Activated T-helper 2 cell treated with anti-CD3 and anti-CD28 coated beads, Interferon-gamma antibody, Interleukin-2, Interleukin-4, amounts not matched to agents 10 μg/mL and 5 μg/mL and 100 μg/mL, durations not matched to agents 14 hours and 24 hours and 36 hours (primary cell): ENCODE measurements at places on chromosomes 1 and 21. TPM values are rescaled to one million over a fixed set of nuclear protein-coding genes. Genes with fewer than 3 reads are reported as not detected.

GRCh38 chr21:42983869-42984268 is 9.5 kb downstream of the PKNOX1 start:
- no peak overlapping the region for H3K4me3 ChIP-seq
- peaks cover 20% of the 10 kb centered on the region for H3K4me1 ChIP-seq
- peaks cover 4% of the 10 kb centered on the region for H3K36me3 ChIP-seq
- no peaks in the 10 kb centered on the region for H3K27me3 ChIP-seq

GRCh38 chr1:77282187-77282865 is 507 bp downstream of the AK5 start:
- peaks cover 50% of the 10 kb centered on the region for H3K27me3 ChIP-seq
- DNase-seq: peak; percentile 9
- peaks cover 24% of the 10 kb centered on the region for H3K4me1 ChIP-seq
- no peak overlapping the region for H3K27ac ChIP-seq
- no peaks in the 10 kb centered on the region for H3K36me3 ChIP-seq
- H3K4me3 ChIP-seq: peak overlapping the region; percentile 54

DNA sequence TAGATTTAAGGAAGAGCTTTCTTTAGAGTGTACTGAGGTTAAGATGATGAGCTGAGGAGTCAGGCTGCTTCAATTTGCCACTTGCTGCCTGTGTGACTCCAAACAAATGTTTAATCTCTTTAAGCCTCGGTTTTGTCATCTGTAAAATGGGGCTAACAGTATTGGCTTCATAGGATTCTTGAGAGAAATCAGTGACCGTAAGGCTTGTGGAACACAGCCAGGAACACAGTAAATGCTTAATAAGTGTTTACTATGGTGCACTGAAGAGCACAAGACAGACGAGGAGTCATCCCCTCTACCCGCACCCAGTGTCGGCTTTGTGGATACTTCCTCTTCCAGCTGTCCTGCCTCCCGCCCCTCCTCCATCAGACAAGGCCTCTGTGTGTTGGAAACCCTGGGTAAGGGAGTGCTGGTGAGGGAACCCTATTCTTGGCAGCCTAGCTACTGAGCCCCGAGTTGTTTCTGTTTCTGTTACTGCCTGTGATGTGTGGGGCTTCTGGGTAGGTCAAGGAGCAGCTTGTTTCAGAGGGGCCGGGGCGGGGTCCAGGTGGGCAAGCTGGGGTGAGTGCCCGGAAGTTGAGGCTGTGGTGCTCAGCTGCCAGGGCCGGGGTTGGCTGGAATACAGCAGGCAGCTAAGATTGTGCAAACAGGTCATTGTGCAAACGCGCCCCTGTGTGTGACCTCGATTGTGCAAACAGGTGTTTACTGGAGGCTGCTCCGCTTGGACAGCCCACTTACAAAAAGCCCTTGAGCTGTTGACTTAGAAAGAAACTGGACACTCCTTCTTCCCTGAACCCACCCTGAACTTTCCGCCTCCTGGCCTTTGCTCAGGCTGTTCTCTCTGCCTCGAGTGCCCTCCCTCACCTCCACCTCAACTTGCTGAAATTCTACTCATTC is 4.0 kb upstream of the CSF3R start:
- H3K4me3 ChIP-seq: no peak overlapping the region
- no peak for DNase-seq
- no peaks in the 10 kb centered on the region for H3K27me3 ChIP-seq
- H3K4me1 ChIP-seq: peaks cover 8% of the 10 kb centered on the region

CCDC30 gene
- 1.7 and 2.3 TPM in 2 replicates for total RNA-seq
